Heart right ventricle (tissue), 16 donors: ENCODE measurements at places on chromosomes 11 and 22. TPM values are rescaled to one million over a fixed set of nuclear protein-coding genes. Genes with fewer than 3 reads are reported as not detected.

DNA sequence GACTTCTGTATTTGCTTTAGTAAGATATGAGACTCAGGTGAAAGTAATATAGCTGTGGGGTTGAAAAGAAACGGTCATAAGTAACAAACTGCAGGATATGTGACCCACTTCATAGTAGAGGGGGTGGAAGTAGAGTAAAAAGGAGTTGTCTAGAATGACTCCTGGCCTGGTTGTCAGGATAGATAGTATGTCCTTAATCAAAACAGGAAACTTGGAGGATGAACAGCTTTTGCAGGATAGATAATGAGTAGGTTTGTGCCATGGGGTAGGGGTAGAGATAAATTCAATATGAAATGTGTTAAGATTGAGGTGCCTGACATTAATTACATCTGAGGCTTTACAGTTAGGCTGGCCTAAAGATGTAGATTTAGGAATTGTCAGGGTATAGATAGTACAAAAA, 47.0 kb upstream of the B3GNT6 start:
- H3K27me3 ChIP-seq = no peaks in the 10 kb centered on the region
- no peak overlapping the region for H3K27ac ChIP-seq
- DNase-seq = no peak
- H3K4me3 ChIP-seq = no peak overlapping the region
- H3K4me1 ChIP-seq = no peaks in the 10 kb centered on the region

DNA sequence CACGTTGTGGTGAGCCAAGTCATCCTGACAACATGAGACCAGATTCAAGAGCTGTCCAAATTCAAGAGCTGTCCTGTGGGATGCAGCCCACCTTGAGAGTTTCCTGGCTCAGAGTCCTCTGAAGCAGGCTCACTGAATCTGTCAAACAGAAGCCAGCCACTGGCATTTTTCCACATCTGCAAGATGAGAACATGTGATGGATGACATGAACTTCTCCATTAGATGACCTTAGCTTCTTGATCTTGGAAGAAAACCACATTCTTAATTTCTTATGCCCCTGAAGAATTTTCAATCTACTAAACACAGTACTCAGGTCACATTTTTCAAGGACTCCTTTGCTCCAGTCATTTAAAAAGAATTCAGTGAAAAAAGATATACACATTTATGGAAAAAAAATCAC, 291.0 kb downstream of the GUCY1A2 start:
- no peak for DNase-seq
- no peak overlapping the region for H3K4me3 ChIP-seq
- no peaks in the 10 kb centered on the region for H3K4me1 ChIP-seq
- H3K36me3 ChIP-seq = no peaks in the 10 kb centered on the region
- no peaks in the 10 kb centered on the region for H3K27me3 ChIP-seq

- no peak overlapping the region for H3K4me3 ChIP-seq
- DNase-seq = no peak
- H3K4me1 ChIP-seq = no peaks in the 10 kb centered on the region
- H3K27ac ChIP-seq = no peak overlapping the region
- H3K36me3 ChIP-seq = no peaks in the 10 kb centered on the region
- no peaks in the 10 kb centered on the region for H3K27me3 ChIP-seq
Measured at GRCh38 chr11:79311461-79311860, 129.4 kb downstream of the TENM4 start.

DNA sequence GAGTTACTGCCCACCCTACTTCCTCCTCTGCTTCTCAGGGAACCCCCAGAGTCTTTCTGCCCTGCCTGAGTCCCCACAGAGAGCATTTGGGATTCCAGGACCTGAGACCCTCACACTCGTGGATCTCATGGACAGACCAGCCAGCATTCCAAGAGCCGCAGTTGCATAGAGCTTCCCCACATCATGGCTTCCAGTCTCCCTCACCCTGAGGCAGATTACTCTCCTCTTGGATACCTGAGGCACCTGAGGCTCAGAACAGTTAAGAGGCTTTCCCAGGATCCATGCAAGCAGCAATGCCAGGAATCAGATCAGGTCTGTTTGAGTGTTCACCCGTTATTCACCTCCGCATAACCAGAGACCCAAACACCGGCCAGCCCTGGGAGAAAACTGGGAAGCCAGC, 102.2 kb downstream of the TRIM29 start:
- no peak overlapping the region for H3K4me3 ChIP-seq
- DNase-seq = no peak
- no peaks in the 10 kb centered on the region for H3K27me3 ChIP-seq
- H3K36me3 ChIP-seq = no peaks in the 10 kb centered on the region
- no peak overlapping the region for H3K27ac ChIP-seq

DNA sequence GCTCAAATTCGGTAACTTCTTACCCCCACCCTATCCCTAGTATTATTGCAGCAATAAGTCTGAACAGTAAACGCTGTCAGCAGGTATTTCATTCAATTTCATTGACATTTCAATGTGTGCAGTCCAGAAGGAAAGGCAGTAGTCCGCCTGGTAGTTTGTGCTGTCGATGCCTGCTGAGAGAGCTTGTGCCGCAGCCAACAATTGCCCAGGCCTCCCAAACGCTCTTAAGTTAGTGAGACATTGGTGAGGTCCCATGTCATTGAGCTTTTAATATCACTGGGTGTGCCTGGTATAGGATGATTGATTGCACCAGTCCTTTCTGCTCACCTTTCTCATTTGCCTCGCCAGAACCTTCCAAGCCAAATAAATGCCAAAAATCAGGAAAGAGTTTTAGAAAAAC, 28.1 kb downstream of the ALKBH3 start:
- no peak overlapping the region for H3K27ac ChIP-seq
- H3K27me3 ChIP-seq = no peaks in the 10 kb centered on the region
- no peak for DNase-seq
- H3K36me3 ChIP-seq = no peaks in the 10 kb centered on the region
- no peak overlapping the region for H3K4me3 ChIP-seq

DNA sequence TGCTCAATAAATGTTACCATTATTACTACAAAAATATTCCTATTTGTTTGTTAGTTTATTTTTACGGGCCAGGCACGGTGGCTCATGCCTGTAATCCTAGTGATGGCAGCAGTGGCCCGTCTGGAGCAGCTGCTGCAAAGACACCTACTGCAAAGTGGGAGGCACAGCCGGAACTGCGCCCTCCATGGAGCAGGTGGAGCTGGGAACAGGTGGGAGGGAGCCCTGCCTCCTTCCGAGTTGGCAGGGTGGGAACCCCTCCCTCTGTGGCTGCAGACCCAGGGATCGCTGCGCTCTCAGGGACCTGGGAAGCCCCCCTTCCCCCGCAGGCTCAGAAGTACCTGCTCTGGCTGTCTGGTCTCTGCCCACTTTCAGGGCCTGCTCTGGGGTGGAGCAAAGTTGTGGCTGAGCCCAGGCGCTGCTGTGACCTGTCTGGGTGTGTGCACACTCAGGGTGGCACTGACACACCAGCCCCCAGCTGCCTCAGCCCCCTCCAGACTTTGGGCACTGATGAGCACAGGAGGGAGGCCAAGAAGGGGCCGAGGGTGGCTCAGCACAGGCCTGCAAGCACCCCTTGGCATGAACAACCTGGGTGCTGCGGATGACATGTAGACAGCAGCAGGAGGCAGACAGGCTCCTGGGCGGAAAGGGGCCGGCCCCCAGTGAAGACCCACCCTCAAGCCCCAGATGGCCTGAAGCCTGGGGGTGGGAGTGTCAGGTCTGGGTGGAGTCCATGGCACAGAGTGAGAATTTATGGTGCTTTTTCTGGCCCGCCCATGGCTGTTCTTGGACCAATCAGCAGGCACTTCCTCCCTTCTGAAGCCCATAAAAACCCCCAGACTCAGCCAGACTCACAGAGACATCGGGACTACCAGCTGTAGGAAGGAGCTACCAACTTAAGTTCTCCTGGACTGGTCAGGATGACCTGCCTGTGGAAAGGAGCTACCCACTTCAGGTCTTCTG, 103.7 kb upstream of the CLMP start:
- DNase-seq = no peak
- H3K27me3 ChIP-seq = peaks cover 17% of the 10 kb centered on the region
- H3K4me1 ChIP-seq = peaks cover 12% of the 10 kb centered on the region
- no peak overlapping the region for H3K27ac ChIP-seq
- no peaks in the 10 kb centered on the region for H3K36me3 ChIP-seq

DNA sequence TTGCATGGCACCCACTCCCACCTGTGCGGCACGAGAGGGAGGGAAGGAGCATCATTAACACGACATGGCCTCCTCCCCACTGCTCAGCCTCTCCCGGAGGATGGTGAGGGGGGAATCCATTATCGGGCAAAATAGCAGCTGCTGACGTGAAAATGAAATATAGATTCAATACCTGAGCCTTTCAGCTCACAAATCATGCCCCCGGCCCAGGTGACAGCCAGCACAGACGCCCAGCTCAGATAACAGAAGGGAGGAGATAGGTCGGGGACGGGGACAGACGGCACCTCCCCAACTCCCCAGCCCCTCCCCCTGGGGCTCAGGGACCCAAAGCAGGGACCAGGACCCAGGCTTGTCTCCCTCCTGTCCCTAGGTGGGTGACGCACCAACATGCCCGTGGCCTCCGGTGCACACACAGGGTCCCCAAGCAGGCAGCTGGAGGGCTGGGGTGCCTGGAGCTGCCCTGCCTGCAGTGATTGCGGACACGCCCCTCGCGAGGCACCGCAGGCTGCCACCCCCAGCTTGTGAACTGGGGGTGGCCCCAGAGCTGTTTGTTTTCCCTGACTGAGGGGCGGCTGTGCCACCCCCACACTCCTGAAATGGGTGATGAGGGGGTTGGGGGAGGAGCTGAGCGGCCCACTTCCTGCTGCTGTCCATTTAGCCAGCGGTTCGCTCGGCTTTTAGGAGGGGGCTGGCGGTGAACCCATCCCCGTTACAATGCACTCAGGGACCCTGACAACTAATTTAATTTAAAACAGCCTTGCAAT, 31.7 kb downstream of the FLRT1 start:
- no peak overlapping the region for H3K27ac ChIP-seq
- peaks cover 4% of the 10 kb centered on the region for H3K4me1 ChIP-seq
- H3K36me3 ChIP-seq = no peaks in the 10 kb centered on the region

GRCh38 chr22:48890693-48891554, 936.7 kb downstream of the BRD1 start:
- no peaks in the 10 kb centered on the region for H3K4me1 ChIP-seq
- H3K36me3 ChIP-seq = no peaks in the 10 kb centered on the region
- H3K4me3 ChIP-seq = no peak overlapping the region
- no peaks in the 10 kb centered on the region for H3K27me3 ChIP-seq
- H3K27ac ChIP-seq = no peak overlapping the region
- peak; percentile 1 for DNase-seq

- H3K36me3 ChIP-seq = no peaks in the 10 kb centered on the region
- H3K4me1 ChIP-seq = peaks cover 30% of the 10 kb centered on the region
- H3K4me3 ChIP-seq = no peak overlapping the region
- no peak for DNase-seq
- H3K27ac ChIP-seq = no peak overlapping the region
- no peaks in the 10 kb centered on the region for H3K27me3 ChIP-seq
Measured at GRCh38 chr11:68255526-68255925, 16.2 kb downstream of the C11orf24 start.

DNA sequence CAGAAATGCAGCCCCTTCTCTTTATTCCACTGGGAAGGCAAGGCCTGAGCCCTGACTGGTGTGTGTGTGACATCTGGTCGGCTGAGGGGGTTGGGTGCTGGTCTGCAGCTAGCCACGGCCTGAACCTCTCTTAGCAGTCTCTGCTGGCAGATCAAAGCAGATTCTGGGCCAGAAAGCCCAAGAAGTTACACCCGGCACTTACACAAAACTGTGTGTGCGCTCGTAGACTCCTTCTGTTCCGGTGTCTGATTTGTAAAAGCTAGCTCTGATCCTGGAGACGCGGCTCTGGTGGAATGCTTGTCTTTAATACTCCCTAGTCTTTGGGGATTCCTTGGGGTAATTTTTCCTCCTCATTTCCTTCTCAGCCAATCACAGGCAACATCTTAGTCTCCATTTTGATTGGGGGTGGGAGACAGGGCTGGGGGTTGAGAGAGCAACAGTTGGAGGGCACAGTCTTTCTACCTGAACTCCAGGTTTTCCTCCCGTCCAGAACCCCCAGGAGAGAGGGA, 5.5 kb downstream of the PKNOX2 start:
- H3K36me3 ChIP-seq = no peaks in the 10 kb centered on the region
- peak overlapping the region; percentile 49 for H3K27ac ChIP-seq
- peaks cover 12% of the 10 kb centered on the region for H3K27me3 ChIP-seq
- H3K4me3 ChIP-seq = peak overlapping the region; percentile 19

GRCh38 chr11:134687548-134687947, 275.5 kb upstream of the B3GAT1 start:
- peaks cover 38% of the 10 kb centered on the region for H3K27me3 ChIP-seq
- no peak overlapping the region for H3K27ac ChIP-seq
- no peaks in the 10 kb centered on the region for H3K4me1 ChIP-seq
- no peak for DNase-seq
- no peak overlapping the region for H3K4me3 ChIP-seq

The USP2 gene
- total RNA-seq = 140 TPM

The WNT11 gene
- total RNA-seq = 8.2 TPM

The OR10A2 gene
- not detected for total RNA-seq

The LSP1 gene
- 16.7 TPM for total RNA-seq

The SMC1B gene
- not detected for total RNA-seq

The TUG1 gene
- total RNA-seq = 39.5 TPM

The SART1 gene
- 34.0 TPM for total RNA-seq

The MED17 gene
- total RNA-seq = 24.9 TPM

The LMNTD2 gene
- total RNA-seq = not detected
